Stimulated activated CD8-positive, alpha-beta memory T cell treated with anti-CD3 and anti-CD28 coated beads, Interleukin-2, amount 100 ng/mL, for 1 hour (primary cell): ENCODE measurements at places on chromosomes 6 and 20.

DNA sequence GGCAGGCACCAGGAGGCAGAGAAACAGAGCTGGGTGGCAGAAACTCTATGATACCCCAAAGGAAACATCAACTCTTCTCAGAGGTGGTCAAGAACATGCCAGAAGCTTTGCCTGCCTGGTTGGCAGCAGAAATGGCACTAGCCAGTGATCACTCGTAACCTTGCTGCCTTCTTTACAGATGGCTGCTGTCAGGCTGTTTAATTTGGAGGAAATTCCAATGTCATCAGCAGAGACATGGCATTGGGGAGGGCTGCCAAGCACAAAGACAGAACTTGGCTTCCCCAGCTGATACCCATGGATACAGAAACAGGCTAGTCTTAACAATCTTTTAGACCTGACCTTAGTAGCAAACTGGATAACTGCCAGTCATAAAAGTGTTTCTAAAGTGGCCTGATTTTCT lies 153.6 kb downstream of the GMPR start:
- no peak for DNase-seq

GRCh38 chr6:158113802-158114201 lies 54.3 kb downstream of the SERAC1 start:
- DNase-seq = no peak

DNA sequence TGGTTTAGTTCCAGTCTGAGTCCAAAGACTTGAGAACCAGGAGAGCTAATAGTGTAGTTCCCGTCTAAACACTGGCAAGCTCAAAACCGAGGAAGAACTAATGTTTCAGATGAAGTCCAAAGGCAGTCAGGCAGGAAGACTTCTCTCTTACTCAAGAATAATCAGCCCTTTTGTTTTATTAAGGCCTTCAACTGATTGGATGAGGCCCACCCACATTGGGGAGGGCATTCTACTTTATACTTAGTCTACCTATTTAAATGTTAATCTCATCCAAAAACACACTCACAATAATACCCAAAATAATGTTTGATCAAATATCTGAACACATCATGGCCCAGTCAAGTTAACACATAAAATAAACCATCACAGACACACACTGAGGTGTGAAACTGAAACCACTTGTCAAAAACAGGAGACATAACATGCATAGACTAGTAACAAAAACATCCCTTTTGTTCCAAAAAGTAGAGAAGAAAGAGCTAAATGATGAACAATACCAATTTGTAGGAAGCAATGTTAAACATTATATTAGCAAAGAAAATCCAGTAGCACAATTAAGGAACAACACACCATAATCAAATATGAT lies 50.2 kb upstream of the SENP6 start:
- DNase-seq = no peak

DNA sequence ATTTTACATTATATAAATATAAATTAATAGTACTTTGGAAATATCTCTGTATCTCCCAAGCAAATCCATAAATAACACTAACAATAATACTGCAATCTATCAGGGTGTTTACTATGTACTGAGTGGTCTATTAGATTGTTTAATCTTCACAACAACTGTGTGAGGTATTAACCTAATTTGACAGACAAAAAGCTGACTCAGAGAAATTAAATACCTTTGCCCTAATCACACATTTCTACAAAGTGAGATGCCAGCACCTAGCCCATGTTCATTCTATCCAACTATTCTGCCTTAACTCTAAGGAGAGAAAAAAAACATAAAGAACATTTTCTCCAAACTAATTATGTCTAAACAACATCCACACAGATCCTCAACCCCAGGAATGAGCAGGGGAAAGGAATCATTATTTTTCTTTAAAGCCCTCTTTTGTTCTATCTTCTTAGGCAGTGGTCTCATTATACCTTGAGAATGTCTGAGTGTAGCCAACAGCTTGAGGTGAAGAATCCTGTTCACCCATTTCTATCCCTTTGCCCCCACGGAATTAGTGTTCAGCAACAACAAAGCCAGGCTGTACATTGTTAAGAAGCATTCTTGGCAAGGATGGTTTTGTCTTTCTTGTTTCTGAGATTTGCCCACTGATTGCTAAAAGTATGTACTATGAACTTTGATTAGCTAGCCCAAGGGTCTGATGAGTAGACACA lies 42.7 kb downstream of the PRL start:
- DNase-seq = no peak

DNA sequence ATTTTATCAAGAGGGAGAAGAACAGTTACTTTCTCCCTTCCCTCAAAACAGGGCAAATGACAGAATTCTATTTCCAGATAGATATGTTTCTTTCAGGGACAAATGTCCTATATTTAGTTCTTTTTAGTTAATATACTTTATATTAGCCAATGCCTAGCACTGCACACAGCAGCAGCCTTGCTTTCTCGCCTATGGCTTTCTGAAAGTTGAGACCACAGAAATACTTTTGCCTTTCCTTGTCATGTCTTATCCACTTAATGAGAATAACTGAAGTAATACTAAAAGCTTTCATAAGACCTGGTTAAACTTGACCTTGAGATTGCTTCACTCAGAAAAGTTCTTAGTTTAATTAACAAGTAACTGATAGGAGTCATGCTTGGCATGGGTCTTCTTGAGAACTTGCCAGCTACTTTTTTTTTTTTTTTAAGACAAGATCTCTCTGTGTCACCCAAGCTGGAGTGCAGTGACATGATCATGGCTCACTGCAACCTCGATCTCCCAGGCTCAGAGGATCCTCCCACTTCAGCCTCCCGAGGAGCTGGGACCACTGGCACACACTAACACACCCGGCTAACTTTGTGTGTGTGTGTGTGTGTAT lies 159.3 kb downstream of the CDKAL1 start:
- no peak for DNase-seq

- DNase-seq = no peak
Observed at GRCh38 chr20:47703748-47704147, 81.5 kb downstream of the SULF2 start.

GRCh38 chr6:106872049-106872448 lies 102.5 kb downstream of the CD24 start:
- no peak for DNase-seq

DNA sequence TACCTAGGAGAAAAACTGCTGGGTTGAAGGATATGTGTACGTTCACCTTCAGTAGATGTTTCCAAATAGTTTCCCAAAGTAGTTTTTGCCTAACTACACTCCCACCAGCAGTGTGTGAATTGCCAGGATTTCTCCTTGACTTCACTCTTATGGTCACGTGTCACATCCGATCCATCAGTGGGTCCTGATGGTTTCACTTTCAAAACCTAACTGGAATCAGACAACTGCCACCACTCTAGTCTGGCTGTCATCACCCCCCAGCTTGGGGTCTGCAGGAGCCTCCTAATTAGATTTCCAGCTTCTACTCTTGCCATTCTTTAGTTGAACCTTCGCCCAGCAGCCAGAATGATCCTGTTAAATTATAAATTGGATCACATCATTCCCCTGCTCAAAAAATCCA lies 8.5 kb upstream of the SLC12A5 start:
- no peak for DNase-seq

DNA sequence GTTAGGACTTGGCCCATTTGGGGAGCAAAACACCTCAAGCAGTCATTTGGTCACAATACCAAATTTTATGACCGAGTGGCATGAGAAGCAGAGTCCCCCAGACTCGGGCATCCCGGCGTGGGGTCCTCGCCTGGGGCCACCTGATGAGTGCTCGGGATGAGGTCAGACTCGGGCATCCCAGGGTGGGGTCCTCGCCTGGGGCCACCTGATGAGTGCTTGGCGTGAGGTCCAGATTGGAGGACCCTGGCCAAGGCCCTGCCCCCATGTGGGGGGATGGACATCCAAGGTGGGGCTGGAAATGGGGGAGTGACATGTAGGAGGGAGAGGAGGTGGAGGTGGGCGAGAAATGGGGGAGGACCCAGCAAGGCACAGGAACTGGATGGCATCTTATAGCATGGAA lies 56.1 kb upstream of the CST7 start:
- no peak for DNase-seq

- DNase-seq = no peak
Observed at GRCh38 chr6:112592159-112592558, 245.0 kb downstream of the RFPL4B start.

DNA sequence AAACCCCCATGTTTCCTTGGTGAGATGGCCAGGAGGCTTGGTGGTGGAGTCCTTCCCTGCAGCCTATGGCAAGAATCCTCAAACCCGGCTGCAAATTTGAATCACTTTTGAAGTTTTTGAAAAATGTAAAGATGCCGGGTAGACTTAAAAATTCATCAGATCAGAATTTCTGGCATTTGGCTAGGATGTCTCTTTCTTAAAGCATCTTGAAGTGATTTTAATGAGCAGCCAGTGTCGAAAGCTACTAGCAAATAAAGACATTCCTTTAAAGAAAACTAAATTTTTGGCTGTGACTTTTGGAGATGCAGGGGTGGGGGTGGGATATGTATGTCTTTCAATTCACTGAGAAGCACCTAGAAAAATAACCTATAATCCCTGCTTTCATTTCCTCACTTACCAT lies 25.6 kb upstream of the NOX3 start:
- DNase-seq = no peak
